ENCODE measurements at places on chromosomes 3 and 15.

GRCh38 chr3:105285653-105286241, 81.0 kb upstream of the ALCAM start:
- no peak for DNase-seq

- DNase-seq: no peak
Measured at GRCh38 chr3:127768346-127769008, 53.8 kb downstream of the MGLL start.

DNA sequence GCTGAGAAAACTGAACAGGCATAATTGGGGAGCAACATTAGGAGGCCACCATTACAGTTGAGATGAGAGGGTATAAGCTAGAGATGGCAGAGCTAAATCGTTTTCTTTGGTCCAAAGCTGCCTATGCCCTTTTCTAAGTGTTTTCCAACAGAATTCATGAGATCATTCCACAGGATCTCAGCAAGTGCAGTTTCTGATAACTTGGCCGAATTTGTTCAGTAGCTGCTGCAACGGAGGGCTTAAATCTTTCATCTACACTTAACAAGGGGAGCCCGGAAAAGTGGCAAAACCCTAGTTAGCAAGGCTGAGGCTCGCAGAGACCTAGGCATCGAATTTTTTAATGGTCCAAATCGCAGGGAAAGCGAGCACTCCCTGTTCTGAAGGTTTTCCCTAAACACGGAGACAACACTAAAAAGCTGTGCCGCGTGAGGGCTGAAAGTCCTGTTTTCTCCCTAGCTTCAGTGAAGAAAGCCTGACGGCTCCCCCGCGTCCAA, 531 bp upstream of the BLOC1S6 start:
- no peak for DNase-seq

- peak; percentile 96 for DNase-seq
Measured at GRCh38 chr3:170414202-170414663, 4.4 kb upstream of the CLDN11 start.

GRCh38 chr3:177210744-177211502, 13.6 kb upstream of the TBL1XR1 start:
- DNase-seq: no peak

- no peak for DNase-seq
Measured at GRCh38 chr3:32460031-32460749, 42.5 kb downstream of the CMTM6 start.

DNA sequence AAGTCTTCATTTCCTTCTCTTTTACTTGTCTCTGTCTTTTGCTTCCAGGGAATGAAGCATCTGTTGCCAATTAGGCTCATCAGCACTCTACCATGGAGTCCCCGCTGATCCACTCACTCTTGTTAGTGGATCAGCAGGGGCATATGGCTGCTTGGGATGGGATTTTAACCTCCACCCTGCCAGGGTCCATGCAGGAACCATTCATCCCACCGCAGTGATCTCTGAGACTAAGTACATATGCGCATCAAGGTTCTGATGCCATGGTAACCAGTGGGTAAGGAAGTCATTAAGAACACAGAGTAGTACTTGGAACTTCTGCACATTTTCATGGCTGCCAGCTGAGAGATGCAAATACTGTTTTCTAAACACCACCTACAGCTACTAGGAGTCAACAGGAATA, 374.0 kb upstream of the ALCAM start:
- no peak for DNase-seq

DNA sequence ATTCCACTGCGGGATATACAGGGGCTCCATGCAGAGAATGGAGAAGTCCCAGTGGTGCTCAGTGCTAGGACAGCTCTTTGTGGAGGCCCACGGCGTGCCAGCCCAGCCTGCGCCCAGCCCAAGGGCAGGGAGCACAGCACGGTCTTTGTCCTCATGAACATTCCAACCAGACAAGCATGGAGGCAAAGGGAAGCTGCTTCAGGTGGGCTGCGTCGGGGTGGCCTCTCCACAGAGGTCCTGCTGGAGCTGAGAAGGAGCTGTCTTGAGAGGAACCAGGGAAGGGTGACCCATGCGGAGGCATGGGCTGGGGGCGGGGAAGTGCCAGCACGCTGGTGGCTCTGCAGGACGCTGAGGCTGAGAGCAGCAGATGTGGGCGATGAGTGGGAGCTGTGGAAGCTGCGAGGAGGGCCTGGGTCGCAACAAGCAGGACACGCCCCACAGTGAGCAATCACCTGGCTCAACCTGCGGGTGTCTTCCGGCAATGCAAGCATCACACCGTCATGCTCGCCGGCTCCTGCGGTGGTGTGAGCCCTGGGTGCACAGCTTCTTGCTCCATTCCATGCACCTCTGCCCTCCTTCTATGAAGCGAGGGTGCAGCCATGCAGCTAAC, 14.0 kb upstream of the KLF15 start:
- no peak for DNase-seq

DNA sequence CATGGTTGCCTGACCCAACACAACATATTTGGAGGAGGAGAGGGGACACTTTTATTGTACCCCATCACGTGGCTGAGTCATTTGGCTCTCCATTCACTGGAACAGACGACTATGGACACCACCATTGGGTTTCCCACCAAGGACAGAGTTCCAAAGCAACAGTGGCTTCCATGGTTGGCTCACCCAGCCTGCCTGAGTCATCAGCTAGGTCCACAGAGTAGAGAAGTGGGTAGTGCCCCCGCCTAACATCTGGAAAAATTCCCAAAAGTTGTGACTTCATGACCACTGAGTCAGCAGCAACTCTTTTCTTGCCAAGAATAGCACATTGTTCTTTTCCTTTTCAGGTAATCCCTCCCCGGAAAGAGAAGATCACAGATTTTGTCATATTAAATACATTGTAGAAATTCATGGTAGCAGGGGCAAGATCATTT, 3.0 kb upstream of the PPP1R2 start:
- DNase-seq: no peak

DNA sequence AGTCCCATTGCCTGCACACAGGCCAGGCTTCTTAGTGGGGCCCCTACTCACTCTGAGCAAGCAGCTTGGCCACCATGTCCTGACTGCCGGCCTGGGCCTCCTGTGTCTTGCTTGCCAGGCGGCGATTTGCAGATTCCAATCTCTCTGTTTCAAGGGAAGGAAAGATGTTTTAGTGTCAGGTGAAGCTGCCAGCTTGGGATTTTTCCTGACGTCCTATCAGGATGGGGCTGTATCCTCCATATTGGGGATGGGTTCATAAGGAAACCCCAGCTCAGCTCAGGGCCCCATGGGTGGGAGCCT, 8.5 kb downstream of the AMOTL2 start:
- no peak for DNase-seq

DNA sequence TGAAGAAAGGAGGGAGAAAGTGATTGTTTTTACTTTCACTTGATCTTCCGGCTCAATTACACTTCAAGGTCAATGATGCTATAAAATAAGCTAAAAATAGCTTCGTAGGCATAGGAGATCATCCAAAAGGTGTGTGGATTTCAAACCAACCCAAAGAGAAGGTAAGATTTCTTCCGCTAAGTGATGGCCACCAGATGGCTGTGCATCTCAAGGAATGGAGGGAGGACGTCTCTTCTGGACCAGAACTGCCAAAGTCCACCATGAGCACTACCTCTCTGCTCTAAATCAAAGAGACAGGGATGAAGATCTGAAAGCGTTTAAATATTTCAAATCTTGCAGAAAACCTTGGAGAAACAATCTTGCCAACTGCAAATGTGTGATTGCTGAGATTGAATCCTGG, 199.1 kb upstream of the ZPLD1 start:
- no peak for DNase-seq

GRCh38 chr15:48644827-48645557, 517 bp downstream of the FBN1 start:
- DNase-seq: peak; percentile 50

GRCh38 chr15:31106495-31107300, 5.2 kb upstream of the TRPM1 start:
- no peak for DNase-seq

- peak; percentile 20 for DNase-seq
Measured at GRCh38 chr3:52442409-52443267, 2.3 kb downstream of the SEMA3G start.

- DNase-seq: no peak
Measured at GRCh38 chr15:65426216-65426853, 3.6 kb upstream of the IGDCC4 start.

- no peak for DNase-seq
Measured at GRCh38 chr3:154177406-154177805, 56.2 kb downstream of the ARHGEF26 start.

- DNase-seq: peak; percentile 95
Measured at GRCh38 chr3:20458994-20459716, 273.1 kb upstream of the SGO1 start.

- no peak for DNase-seq
Measured at GRCh38 chr3:52076896-52077780, 20.8 kb upstream of the DUSP7 start.

DNA sequence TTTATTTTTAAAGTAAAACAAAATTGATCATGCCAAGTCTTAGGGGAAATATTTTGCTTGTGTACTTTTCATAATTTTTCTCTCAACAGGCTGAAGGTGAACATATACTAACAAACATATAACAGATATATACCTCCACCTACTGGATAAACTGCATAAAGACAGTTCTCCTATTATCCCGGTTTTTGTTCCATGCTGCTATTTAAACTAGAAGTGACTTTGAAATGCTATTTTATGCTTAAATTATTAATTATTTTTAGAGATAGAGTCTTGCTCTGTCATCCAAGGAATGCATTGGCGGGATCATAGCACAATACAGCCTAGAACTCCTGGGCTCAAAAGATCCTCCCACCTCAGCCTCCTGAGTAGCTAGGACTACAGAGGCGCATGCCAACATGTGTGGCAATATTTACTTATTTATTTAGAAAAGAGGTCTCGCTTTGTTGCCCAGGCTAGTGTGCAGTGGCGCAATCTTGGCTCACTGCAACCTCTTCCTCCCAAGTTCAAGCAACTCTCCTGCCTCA, 49.8 kb downstream of the ST3GAL6 start:
- peak; percentile 12 for DNase-seq

DNA sequence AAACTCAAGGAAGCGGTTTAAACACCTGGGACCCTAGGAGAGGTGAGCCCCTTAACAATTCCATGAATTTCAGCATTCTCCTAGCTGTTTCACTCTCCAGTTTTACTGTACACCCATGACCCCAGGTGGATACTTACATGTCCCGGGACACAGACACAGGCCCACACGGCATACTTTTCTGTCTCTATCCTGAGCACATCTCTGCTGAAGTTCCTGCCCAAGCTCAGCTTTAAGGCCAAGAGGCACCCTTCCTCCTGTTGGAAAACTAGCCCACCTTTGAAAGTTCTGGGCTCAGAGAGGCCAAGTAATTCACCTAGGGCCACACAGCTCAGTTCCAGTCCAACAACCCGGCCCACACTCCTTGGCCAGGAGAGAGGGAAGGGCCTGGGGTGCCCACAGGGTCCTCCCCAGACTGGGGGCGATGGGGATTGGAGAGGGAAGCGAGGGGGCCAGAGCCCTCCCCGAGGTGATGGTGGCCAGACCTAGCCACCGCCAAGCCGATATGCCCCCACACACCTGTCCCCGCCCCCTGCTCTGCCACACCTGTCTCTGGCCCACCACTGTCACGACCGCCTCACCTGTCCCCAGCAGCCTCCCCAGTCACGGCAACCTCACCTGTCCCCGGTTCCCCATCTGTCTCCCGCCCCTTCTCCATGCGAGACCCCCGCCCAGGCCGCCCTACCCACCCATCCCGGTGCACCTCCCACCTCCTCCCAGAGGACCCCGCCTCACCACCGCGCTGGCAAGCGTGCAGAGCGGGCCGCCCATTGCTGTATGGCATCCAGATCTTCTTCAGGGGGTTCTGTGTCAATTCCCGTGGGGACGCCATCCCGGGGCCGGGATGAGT, 431 bp downstream of the PFKFB4 start:
- no peak for DNase-seq

- DNase-seq: no peak
Measured at GRCh38 chr3:46986055-46986730, 6.7 kb downstream of the NBEAL2 start.

Data from skin of body (tissue), 3 donors.